Stomach (tissue), 19 donors: ENCODE measurements at places on chromosomes 11 and 22. TPM values are rescaled to one million over a fixed set of nuclear protein-coding genes. Genes with fewer than 3 reads are reported as not detected.

Gene POU2AF1
- polyA plus RNA-seq: 7.0 TPM

Gene MOB2
- 27.9 TPM for polyA plus RNA-seq

Gene C11orf71
- polyA plus RNA-seq: 8.4 TPM

Gene ZBTB16
- 7.9 TPM for polyA plus RNA-seq

Gene CHORDC1
- polyA plus RNA-seq: 15.3 TPM

Gene CRYBB3
- polyA plus RNA-seq: not detected

Gene TEX54
- not detected for polyA plus RNA-seq

DNA sequence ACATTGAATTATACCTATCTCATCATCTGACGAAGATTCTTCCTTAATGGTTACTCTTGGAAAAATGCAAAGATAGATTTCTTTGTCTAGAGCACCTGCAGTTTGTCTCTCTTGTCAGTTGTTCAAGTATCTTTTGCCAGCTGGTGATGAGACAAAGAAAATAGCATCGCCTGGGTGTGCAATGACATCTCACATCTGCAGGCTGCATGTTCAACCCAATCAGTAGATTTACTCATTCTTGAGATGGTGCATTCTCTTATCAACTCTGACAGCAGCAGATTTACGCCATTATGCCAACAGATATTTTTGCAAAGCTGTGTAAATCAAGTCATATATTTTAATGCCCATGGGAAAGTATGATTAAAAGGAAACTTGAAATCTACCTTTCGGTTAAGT is 164.6 kb upstream of the PDGFD start:
- no peak for DNase-seq
